Kidney capillary endothelial cell (primary cell): ENCODE measurements at places on chromosomes 2 and 18.

DNA sequence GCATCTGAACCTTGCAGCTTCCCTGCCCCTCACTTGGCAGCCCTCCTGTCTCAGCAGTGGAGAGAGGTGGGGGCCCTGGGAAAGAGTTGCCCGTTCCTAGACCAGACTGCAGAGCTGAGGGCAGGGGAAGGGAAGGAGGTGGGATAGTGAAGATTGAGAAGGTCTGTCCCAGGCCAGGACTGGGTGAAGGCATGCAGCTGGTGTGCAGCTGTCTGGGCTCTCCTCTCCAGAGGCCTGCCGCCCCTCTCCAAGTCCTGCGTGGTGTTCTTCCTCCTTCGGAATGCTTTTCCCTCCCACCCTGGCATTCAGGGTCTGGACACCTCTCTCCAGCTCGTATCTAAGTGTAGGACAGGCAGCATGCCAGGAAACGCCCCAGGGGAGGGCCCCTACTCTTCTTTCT lies 323.5 kb downstream of the CELF4 start:
- no peak for DNase-seq

GRCh38 chr2:55355451-55355850 lies 64.2 kb downstream of the CCDC88A start:
- no peak for DNase-seq

DNA sequence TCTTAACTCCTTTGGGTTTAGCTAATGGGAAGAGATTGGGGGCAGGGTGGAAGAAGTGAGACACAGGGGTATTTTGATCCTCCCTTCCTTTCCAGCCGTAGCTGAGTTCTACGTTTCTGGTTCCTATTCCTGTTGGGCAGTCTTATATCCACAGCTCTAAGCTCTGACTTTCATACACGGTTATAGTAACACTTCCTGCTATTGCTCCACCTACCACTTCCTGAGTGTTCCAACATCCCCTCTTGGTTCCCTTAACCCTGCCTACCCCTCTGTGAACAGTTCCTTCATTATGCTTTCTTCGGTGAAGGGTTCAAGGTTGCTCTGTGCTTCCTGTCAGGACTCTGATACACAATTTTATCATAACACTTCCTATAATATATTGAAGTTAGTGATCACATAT lies 205.1 kb downstream of the DNAH7 start:
- DNase-seq, result no peak

DNA sequence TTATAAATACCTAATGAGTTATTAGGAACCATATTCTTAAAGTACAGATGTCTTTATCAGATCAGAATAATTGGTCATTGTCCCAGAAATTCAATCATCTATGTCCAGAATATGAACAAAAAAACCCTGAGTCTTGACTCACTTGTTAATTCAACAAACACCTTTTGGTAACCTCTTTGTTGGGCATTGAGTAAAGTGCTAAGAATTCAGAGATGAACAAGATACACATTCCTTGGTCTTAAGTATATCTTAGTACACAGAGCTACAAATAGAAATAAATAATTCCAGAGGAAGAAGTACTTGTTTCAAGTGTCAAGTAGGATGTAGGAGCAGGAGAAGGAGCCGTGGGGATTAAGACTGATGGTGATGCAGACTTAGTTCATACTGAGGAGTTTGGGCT lies 798.1 kb downstream of the CPS1 start:
- DNase-seq, result no peak

DNA sequence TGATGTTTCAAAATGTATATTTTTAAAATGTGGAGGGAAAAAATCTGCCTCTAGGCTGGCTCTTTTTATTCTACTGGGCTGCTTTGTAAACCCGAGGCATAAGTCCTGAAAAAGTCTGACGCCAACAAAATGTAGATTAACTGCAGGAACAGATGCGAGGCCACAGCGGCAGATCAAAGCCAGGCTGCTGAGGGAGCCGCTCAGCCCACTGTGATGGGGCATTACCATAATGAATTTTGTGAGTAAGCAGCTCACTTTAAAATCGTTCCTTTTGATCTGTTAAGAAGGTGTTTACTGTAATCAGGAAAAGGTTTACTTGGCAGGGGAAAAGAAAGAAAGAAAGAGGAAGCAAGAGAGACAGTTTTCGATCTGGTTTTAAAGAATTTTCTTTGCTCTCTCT lies 269.0 kb downstream of the ICOS start:
- no peak for DNase-seq

DNA sequence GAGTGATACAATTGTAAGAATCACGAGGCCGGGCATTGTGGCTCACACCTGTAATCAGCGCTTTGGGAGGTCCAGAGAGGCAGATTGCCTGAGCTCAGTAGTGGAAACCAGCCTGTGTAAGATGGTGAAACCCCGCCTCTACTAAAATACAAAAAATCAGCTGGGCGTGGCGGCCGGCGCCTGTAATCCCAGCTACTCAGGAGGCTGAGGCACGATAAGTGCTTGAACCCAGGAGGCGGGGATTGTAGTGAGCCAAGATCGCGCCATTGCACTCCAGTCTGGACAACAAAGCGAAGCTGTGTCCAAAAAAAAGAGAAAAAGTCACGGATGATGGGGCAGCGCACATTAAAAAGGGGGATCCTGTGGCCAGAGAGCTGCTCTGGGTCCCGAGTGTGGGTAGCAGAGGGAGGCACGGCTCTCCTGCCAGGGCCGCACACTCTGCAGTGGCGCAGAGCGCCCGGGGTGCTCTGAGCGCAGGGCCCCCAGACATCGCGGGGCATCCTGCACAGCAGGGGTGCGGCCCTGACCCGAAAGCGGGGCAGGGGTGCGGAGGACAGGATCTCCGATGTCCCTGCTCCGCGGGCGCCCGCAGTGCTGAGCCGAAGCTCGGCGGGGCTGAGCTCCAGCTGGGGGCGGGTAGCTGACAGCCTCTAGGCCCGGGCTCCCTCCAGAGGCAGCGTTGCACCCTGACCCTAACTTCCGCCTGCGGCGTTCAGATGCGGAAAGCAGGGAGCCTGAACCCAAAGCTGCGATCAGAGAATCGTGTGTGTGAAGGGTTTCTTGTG lies 30.4 kb upstream of the RAB6D start:
- DNase-seq, result no peak

GRCh38 chr18:50231621-50232020 lies 34.7 kb downstream of the CFAP53 start:
- no peak for DNase-seq
